Naive thymus-derived CD8-positive, alpha-beta T cell (primary cell): ENCODE measurements at places on chromosomes 11 and 22. TPM values are rescaled to one million over a fixed set of nuclear protein-coding genes. Genes with fewer than 3 reads are reported as not detected.
A peak's percentile ranks its signal among the peaks of the same experiment; 100 is the strongest.

DNA sequence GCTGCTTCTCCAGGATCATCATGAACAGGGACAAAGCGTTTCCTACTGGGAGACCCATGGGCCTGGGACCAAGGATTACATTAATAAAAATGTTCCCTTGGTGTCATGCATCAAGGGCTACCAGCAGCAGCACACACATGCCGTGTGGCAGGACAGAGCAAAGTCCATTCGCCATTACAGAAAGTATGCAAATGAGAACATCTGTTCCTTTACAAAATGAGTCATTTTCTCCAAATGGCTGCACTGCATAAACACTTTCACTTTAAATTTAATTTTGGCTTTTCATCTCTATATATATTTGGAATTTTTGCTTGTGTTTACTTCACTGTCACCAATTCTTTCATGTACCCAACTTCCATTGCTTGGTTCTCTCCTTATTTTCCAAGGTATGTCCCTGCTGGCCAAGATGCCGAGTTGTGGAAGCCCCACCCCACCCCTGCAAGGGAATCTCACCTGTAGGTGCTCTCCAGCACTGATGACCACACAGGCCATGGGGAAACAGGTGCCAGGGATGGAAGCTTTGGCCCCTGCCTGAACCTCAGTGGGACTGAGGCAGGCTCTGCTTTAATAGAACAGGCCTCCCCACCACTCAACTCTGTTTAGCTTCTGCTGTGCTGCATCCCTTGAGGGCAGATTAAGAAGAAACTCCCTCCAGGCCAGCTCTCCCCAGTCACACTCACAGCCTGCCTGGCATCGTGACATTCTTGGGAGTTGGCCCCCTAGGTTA is 15.6 kb upstream of the GNAZ start:
- DNase-seq = no peak

- DNase-seq = no peak
Measured at GRCh38 chr11:22169833-22170232, 23.1 kb upstream of the ANO5 start.

- DNase-seq = no peak
Measured at GRCh38 chr11:86482692-86483091, 108.0 kb downstream of the CCDC81 start.

- DNase-seq = peak; percentile 68
Measured at GRCh38 chr11:14643697-14644225, at the start of gene PDE3B. PDE3B (plus strand) TSS chr11:14643804; CDS start chr11:14644076, 272 bp downstream.

GRCh38 chr11:86155200-86155844 is 86.4 kb upstream of the PICALM start:
- no peak for DNase-seq

DNA sequence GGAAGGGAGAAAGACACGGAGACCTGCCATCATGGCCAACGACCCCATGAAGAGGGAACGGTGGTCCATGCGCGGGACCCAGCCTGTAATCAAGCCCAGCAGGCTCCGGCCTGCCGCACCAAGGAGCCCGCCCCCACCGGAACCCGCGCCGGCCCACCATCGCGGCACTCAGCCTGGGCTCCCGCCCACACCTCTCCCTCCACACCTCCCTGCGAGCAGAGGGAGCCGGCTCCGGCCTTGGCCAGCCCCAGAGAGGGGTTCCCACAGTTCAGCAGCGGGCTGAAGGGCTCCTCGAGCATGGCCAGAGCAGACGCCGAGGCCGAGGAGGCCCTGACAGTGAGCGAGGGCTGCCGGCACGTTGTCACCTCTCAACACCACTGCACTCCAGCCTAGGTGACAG is 1302.8 kb upstream of the CNTN5 start:
- no peak for DNase-seq

DNA sequence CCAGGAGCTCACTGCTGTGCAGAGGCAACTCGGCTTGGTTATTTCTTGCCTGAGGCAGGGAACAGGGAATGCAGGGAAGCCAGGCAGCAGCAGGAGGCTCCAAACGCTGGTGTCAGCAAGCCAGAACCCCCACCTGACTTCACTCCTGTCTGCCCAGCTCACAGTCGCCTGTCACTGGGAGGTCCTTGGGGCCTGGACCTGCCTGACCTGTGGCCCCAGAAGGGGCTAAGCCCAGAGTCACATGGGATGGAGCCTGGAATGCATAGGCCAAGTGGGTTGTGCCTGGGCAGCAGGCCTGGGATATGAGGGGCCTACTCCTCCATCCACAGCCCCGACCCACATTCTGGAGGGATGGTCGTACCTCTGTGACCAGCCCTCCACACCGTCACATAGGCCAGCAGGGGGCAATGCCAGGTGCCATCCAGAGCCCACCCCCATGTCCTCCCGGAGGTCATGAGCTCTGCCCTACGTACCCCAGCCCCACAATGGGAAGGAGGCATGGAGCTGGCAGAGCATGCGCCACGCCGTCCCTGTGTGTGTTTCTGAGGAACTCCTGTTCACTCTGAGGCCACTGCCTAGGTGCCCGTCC is 5.2 kb downstream of the RASSF7 start:
- no peak for DNase-seq

- no peak for DNase-seq
Measured at GRCh38 chr11:69007975-69008381, 5.1 kb downstream of the MRGPRF start.

DNA sequence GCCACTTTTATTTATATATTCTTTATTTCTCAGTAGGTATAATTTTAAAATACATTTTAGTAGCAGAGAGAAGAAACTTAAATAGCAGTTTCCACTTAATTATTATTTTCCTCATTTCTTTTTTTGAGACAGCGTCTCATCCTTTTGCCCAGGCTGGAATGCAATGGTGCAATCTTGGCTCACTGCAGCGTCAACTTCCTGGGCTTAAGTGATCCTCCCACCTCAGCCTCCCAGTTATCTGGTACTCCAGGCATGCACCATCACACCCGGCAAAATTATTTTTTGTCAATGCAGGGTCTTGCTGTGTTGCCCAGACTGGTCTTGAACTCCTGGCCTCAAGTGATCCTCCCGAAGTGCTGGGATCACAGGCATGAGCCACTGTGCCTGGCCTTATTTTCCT is 38.3 kb downstream of the ATG13 start:
- DNase-seq = no peak

DNA sequence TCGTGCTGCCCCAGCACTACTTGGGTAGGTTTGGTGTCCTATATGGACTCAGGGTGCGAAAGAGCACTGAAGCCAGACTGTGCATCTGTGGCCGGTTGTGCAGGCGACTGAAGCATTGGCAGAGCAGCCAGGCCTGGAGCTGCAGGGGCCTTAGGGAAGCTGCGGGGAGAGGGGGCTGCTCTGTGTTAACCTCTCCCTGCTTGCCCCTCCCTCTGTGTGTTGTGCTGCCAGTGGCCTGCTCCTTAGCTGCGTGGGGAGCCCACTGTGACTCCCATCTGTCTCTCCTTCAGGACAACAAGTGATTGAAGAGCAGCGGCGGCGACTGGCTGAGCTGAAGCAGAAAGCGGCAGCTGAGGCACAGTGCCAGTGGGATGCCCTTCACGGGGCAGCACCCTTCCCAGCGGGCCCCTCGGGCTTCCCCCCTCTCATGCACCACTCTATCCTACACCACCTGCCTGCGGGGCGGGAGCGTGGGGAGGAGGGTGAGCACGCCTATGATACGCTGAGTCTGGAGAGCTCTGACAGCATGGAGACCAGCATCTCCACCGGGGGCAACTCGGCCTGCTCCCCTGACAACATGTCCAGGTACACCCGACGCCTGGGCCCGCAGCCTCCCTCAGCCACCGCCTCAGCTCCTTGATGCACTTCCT is 34.3 kb downstream of the TREH start:
- DNase-seq = no peak

- no peak for DNase-seq
Measured at GRCh38 chr11:71334191-71334590, 81.8 kb upstream of the SHANK2 start.

DNA sequence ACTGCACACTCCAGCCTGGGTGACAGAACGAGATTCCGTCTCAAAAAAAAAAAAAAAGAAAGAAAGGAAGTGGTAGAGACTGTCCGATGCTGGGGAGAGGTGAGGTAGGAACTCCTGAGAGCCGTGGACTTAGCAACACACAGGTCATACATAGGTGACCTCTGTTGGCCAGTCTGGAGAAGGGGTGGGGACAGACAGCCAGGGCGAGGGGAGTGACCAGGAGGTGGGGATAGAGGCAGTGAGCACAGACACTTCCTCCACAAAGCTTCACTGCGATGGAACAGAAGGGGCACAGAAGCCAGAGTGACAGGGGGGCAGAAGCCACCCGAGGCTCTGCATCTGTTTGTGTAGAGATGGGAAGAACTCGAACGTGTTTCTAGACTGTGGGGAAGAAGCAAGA is 47.1 kb downstream of the MYH9 start:
- no peak for DNase-seq

DNA sequence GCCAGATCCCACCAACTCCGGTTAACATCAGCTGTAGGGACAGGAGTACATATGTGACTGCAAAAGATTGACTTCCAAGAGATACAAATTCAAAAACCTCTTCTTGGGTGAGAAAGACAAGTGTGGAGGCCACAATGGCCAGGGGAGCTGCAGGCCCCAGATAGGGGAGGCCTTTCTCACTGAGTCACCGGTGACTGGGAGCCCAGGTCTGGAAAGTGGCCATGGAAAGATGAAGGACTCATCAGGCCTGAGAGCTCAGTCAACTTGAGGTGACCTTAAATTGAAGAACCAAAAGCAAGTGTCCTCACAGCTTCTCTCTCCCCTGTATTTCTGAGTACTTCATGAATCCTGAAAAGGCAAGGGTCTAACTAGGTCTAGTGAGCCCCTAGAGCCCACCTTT is 90.4 kb upstream of the CLPB start:
- no peak for DNase-seq

GRCh38 chr22:22770280-22770871 is 117.2 kb upstream of the IGLL5 start:
- peak; percentile 17 for DNase-seq

SCUBE2 gene
- polyA plus RNA-seq = not detected

PGA5 gene
- not detected for polyA plus RNA-seq

PLAAT2 gene
- polyA plus RNA-seq = 0.39 TPM

TBX1 gene
- not detected for polyA plus RNA-seq

EXPH5 gene
- polyA plus RNA-seq = 0.82 TPM
